Smooth muscle cell of the umbilical artery (primary cell): ENCODE measurements at places on chromosomes 3 and 15. TPM values are rescaled to one million over a fixed set of nuclear protein-coding genes. Genes with fewer than 3 reads are reported as not detected.

SLC51A gene
- not detected in 2 replicates for total RNA-seq

AGTR1 gene
- total RNA-seq, result 2.1 and 5.7 TPM in 2 replicates

DUOX2 gene
- total RNA-seq, result 0.05 TPM in 1 of 2 replicates, not detected in the other

DALRD3 gene
- 34.7 and 37.9 TPM in 2 replicates for total RNA-seq

P2RY12 gene
- total RNA-seq, result not detected in 2 replicates

TMEM115 gene
- total RNA-seq, result 41.9 and 43.9 TPM in 2 replicates

TOPAZ1 gene
- total RNA-seq, result not detected in 2 replicates

KCNMB3 gene
- 1.3 and 1.5 TPM in 2 replicates for total RNA-seq

TRH gene
- total RNA-seq, result not detected in 2 replicates

CLDN18 gene
- total RNA-seq, result not detected in 2 replicates

PTH1R gene
- total RNA-seq, result not detected in 2 replicates

TFRC gene
- 446 and 494 TPM in 2 replicates for total RNA-seq

SERPINI2 gene
- total RNA-seq, result not detected in 2 replicates

CHRNA3 gene
- under 0.01 TPM in 1 of 2 replicates, not detected in the other for total RNA-seq

SLC25A38 gene
- total RNA-seq, result 13.6 and 16.6 TPM in 2 replicates

PLS1 gene
- 2.7 and 3.2 TPM in 2 replicates for total RNA-seq

BCHE gene
- total RNA-seq, result 27.6 and 54.9 TPM in 2 replicates

DCBLD2 gene
- total RNA-seq, result 216 and 1,178 TPM in 2 replicates

CAND2 gene
- total RNA-seq, result 3.2 and 4.5 TPM in 2 replicates

ROPN1B gene
- total RNA-seq, result not detected in 2 replicates

CLN6 gene
- total RNA-seq, result 7.1 and 10.3 TPM in 2 replicates

PAQR5 gene
- total RNA-seq, result 0.09 and 0.59 TPM in 2 replicates

C3orf49 gene
- total RNA-seq, result not detected in 2 replicates

ACKR2 gene
- not detected in 2 replicates for total RNA-seq

SLC15A2 gene
- total RNA-seq, result 0.59 and 2.3 TPM in 2 replicates

IGSF11 gene
- 0.14 TPM in 1 of 2 replicates, not detected in the other for total RNA-seq

FILIP1L gene
- 20.7 and 41.9 TPM in 2 replicates for total RNA-seq

KNG1 gene
- total RNA-seq, result not detected in 2 replicates

SEMA3B gene
- 12.4 and 19.0 TPM in 2 replicates for total RNA-seq

GOLGA6A gene
- total RNA-seq, result not detected in 2 replicates

CD80 gene
- total RNA-seq, result under 0.01 and 0.09 TPM in 2 replicates

ITIH3 gene
- total RNA-seq, result 0.30 TPM in 1 of 2 replicates, not detected in the other

SH2D7 gene
- not detected in 2 replicates for total RNA-seq

COL7A1 gene
- total RNA-seq, result 52.0 and 55.2 TPM in 2 replicates

CELF6 gene
- not detected in 2 replicates for total RNA-seq

DUOXA1 gene
- total RNA-seq, result not detected in 2 replicates

SKOR1 gene
- 0.09 TPM in 1 of 2 replicates, not detected in the other for total RNA-seq

ACTC1 gene
- total RNA-seq, result 0.30 TPM in 1 of 2 replicates, not detected in the other

A4GNT gene
- not detected in 2 replicates for total RNA-seq

CTXND1 gene
- not detected in 2 replicates for total RNA-seq

CCR8 gene
- not detected in 2 replicates for total RNA-seq

PLSCR5 gene
- total RNA-seq, result not detected in 2 replicates

ZMYND10 gene
- total RNA-seq, result 0.30 and 0.88 TPM in 2 replicates

SH3GL3 gene
- total RNA-seq, result 0.97 and 2.1 TPM in 2 replicates

NEIL1 gene
- total RNA-seq, result 2.7 and 5.5 TPM in 2 replicates

CLSTN2 gene
- total RNA-seq, result 2.4 and 5.9 TPM in 2 replicates

TMEM108 gene
- total RNA-seq, result under 0.01 and 0.23 TPM in 2 replicates

SEMA3F gene
- total RNA-seq, result 0.23 and 0.30 TPM in 2 replicates

TF gene
- under 0.01 and 0.14 TPM in 2 replicates for total RNA-seq

CNTN4 gene
- total RNA-seq, result 0.59 TPM in 1 of 2 replicates, not detected in the other

TIMP4 gene
- 1.8 and 2.1 TPM in 2 replicates for total RNA-seq

IL12A gene
- total RNA-seq, result 0.89 and 1.3 TPM in 2 replicates

OIP5 gene
- total RNA-seq, result 0.59 and 2.1 TPM in 2 replicates

TP63 gene
- total RNA-seq, result not detected in 2 replicates

ERC2 gene
- under 0.01 and 0.42 TPM in 2 replicates for total RNA-seq

C3orf20 gene
- total RNA-seq, result 0.05 TPM in 1 of 2 replicates, not detected in the other

TNNC1 gene
- 0.89 TPM in 1 of 2 replicates, not detected in the other for total RNA-seq

ZDHHC23 gene
- total RNA-seq, result 0.89 and 1.0 TPM in 2 replicates
